ENCODE measurements at places on chromosomes 2 and 18.
A peak's percentile ranks its signal among the peaks of the same experiment; 100 is the strongest.

DNA sequence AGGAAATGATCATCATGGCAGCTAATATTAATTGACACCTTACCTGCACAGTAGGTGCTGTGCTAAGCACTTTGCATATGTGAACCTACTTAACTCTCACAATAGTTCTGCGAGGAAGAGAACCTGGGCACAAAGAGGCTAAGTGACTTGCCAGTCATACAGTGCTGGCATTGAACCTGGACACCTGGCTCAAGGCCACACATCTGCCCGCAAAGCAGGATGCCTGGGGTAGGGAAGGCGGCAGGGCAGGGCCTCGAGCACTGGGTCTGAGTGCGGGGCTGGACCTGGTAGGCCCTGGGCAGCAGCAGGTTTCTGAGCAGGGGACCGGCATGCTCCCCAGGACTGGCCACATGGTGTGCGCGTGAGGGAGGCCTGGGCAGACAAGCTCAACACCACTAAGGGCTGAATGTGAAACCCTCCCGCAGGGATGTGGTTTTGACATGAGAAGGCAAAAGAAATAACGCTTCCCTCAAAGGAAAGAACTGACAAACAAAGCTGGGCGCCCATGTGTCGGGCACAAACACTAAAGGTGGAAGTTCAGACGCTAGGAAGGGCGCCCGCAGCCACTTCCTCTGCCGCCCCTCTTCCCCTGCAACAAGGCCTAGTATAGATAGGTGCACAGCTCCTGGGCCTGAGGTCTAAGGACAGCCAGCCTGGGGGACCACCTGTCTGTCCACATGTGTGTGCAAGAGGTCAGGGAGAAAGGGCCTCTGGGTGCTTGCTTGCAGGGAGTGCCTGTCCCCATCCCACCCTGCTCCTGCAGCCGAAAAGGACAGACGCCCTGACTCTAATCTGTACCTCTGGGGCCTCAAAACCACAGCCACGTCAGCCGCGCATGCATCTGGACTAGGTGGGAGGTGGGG is 92.5 kb downstream of the ZFP36L2 start:
- no peak for DNase-seq

GRCh38 chr2:137846993-137847392 is 117.3 kb upstream of the HNMT start:
- DNase-seq = no peak

GRCh38 chr18:7754725-7755181 is 187.6 kb downstream of the PTPRM start:
- no peak for DNase-seq

DNA sequence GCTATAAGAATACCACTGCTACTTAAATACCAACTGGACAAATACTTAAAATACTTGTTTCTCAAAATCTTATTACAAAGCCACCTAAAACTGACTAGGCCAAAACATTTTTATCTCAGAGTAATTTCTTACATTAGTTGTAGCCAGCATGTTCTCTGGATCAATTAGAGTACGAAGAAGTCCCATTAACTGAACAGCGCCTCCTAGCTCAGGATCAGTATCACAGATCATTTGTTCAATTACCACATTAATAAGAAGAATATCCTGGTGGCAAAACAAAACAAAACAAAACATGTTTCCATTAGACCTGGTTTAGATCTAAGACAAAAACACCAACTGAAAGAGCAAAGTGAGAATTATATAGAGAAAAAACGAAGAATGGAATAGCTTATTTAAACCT is 36.0 kb downstream of the PPP4R3B start:
- peak; percentile 24 for DNase-seq

- DNase-seq = no peak
Measured at GRCh38 chr2:200077838-200078237, 122.5 kb downstream of the MAIP1 start.

- no peak for DNase-seq
Measured at GRCh38 chr18:79515944-79516351, 120.2 kb downstream of the NFATC1 start.

DNA sequence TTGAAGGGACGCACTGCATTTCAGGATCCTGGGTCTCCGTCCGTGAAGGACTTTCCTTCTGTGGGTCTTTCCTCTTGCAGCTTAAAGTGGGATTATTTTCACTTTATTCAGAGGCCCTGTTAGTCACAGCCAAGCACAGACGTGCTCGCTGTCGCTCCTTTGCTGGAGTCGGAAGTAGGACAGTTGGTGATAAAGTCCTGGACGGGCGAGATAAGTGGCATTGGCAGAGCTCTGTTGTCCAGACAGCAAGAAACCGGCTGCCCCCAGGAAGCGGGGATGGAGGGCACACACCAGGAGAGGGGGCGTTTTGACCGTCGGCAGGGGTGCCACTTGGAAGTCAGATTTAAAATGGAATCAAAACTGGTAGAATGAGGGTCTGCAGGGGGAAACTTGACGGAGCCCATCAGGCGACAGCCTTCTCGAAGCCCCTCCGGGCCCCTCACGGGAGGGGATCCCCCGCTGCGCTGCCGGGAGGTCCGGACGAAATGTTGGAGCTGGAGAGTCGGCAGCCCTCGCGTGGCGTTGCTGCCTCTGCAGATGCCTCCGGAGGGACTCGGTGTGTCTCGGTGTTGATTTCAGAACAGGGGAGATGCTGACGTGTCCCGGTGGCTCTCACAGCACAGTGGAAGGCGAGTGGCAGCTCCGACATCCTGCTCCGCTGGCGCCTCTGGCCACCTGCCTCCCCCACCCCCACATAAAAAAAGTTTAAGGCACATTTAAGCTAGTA is 124.2 kb downstream of the NFATC1 start:
- DNase-seq = no peak

- no peak for DNase-seq
Measured at GRCh38 chr2:223647258-223647952, 45.2 kb upstream of the SCG2 start.

- no peak for DNase-seq
Measured at GRCh38 chr2:197297772-197298318, 12.7 kb downstream of the ANKRD44 start.

DNA sequence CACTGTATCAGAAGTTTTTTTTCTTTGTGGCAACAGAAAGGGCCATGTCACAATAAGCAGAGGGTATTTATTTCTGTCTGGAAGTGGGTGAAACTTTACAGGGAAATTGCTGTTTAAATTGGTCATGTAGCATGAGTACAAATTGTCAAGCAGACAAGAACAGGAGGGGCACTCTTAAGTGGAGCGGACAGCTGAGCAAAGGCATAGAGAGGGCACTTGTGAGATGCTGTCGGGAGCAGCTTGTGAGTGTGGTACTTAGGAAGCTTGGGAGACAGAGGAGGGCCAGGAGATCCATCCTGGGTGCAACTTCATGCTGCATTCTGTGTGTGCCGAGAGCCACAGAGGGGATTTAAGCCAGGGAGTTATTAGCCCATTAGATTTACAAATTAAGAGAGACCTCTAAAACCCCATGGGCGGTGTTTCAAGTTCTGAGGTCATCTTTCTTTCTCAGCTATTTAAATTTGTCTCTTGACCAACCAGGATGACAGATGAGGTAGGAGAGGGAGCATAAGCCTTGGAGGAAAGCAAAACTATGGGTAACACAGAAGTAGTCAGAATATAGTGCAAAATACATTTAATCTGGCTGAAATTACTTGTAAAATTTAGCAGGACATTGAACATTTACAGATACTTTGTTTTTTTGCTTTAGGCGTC is 30.4 kb downstream of the INPP4A start:
- DNase-seq = no peak

GRCh38 chr2:156429211-156429610 is 7.0 kb upstream of the GPD2 start:
- DNase-seq = no peak

DNA sequence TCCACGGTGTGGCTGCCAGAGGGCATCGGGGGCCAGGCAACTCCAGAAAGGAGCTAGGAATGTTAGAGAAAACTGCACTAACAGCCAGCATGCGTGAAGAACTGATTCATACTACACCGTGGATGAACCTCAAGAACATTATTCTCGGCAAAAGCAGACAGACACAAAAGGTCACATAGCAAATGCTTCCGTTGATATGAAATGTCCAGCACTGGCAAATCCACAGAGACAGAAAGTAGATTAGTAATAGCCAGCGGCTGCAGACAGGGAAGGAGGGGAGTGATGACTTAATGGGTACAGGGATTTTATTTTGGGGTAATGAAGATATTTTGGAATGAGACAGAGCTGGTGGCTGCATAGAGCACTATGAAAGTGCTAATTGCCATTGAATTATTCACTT is 37.4 kb downstream of the SCTR start:
- no peak for DNase-seq

DNA sequence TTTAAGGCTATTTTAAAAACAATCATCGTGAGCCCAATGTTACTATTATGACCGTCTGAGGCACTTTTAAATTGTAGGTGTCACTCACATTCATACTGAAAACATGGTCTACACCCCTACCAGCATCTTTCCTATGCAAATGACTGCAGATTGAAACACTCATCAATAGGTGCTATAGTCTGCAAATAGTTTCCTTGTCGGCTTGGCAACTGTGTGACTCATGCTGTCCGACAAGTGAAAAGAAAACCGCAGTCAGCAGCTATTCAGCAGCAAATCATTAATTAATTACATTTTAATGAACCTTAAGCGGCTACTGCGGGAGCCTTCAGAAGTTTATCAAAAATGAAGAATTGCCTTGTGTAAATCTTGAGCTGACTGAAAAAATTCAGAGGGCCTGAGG is 134.4 kb downstream of the FIGN start:
- no peak for DNase-seq
